Upper lobe of right lung (tissue), 1 donor: ENCODE measurements at places on chromosomes 6 and 20. TPM values are rescaled to one million over a fixed set of nuclear protein-coding genes. Genes with fewer than 3 reads are reported as not detected.

DNA sequence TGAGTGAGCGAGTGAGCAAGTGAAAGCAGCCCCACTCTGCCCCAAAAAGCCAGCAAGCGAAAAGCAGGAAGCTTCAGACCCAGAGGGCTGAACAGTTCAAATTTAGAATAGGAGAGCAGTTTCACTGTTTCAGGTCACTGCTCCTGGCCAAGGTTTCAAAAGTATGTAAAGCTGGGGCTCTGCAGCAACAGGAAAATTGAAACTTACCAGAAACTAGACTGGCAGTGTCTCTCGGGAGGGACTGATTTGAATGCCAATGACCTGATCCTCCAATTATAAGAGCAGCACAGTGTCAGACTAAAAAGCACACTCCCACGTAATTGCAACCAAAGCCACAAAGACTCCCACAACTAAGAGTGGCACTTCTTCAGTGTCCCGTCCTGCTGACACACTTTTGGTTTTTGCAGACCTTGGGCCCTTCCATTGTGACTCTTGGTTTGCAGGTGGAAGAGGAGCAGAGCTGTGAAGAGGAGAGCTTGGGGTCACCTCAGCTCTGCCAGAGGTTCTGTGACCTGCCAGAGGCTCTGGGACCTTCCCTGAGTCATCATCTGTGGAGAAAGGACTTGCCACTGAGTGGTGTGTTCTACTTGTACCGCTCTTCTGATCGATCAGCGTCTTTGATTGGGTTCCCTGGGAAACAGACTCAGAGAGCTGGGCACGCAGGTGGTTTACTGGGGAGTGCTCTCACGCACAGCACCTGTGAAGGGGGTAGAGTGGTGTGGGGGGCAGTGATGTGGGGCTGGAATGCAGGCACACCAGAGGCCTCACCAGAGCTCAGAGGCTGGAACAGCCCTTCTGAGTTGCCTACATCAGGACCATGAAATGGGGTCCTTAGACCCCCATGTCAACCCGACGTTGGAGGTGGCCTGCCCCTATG lies 52.7 kb upstream of the PTGIS start:
- DNase-seq: peak; percentile 35

DNA sequence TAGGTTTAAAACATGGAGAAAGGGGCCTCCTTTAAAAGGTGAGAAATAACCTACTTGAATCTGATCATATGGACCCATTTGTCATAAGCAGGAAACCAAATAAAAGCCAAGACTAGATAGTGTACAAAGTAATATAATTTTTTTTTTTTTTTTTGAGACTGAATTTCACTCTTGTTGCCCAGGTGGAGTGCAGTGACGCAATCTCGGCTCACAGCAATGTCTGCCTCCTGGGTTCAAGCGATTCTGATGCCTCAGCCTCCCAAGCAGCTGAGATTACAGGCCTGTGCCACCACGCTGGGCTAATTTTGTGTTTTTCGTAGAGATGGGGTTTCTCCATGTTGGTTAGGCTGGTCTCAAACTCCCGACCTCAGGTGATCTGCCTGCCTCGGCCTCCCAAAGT lies 89.2 kb downstream of the SASH1 start:
- DNase-seq: no peak

DNA sequence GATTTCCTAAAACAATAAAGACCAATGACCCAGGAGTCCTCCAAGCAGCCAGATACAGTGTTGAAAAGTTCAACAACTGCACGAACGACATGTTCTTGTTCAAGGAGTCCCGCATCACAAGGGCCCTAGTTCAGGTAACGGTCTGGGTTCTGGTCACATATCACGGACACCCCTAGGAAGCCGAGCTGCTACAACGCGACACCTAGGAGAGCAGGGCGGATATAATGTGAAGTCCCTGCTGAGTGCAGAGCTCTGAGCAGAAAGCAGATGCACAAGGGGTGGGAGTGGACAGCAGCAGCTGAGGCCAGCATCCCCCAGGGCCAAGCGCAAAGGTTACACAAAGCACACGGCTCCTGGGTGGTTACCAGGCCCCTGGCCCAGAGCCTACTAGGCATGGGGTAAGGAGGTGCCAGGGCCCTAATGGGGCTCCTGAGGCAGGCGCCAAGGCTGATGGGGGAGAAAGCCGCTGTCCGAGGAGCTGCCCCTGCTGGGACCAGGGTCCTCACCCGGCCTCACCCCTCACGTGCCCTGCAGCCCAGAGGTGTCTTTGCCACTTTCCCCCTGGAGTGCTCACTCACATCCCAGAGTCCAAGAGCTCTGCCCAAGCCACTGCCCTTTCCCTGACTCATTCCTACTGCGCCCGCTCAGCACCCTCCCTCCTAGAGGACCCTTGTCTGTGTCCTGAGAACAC lies 8.4 kb downstream of the CST7 start:
- no peak for DNase-seq

- DNase-seq: no peak
Observed at GRCh38 chr6:148996815-148997214, 250.0 kb downstream of the UST start.

- no peak for DNase-seq
Observed at GRCh38 chr6:45024610-45025009, 303.5 kb upstream of the RUNX2 start.

GRCh38 chr6:43052842-43053544 lies 658 bp downstream of the CUL7 start:
- DNase-seq: no peak

GRCh38 chr6:78530208-78530607 lies 337.1 kb upstream of the IRAK1BP1 start:
- DNase-seq: no peak

DNA sequence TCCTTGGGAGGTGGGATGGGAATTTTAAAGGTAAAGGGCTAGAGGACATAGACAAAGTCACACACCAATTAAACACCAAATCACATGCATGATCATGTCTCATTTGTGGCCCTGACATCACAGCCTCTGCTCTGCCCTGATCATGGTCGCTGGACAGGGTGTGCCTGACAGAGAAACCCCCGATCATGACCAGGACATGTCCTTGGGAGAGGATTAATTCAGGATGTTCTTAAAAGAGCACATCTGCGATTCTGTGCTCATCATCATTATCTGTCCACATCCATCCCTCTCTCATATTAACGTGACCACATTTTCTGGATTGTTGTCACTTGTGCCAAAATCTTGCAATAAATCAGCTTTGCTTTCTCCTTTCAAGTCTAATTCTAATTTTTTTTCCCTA lies 7.7 kb upstream of the PBOV1 start:
- no peak for DNase-seq

Gene EDN1
- total RNA-seq: 18.8 TPM

Gene BACH2
- 4.9 TPM for total RNA-seq

Gene POM121L2
- total RNA-seq: not detected

Gene FILIP1
- 21.6 TPM for total RNA-seq
